ENCODE measurements at places on chromosomes 6 and 20.

GRCh38 chr6:29908710-29909109, 33.6 kb upstream of the HLA-A start:
- no peak for DNase-seq

GRCh38 chr6:37820718-37821079, 1.2 kb downstream of the ZFAND3 start:
- no peak for DNase-seq

DNA sequence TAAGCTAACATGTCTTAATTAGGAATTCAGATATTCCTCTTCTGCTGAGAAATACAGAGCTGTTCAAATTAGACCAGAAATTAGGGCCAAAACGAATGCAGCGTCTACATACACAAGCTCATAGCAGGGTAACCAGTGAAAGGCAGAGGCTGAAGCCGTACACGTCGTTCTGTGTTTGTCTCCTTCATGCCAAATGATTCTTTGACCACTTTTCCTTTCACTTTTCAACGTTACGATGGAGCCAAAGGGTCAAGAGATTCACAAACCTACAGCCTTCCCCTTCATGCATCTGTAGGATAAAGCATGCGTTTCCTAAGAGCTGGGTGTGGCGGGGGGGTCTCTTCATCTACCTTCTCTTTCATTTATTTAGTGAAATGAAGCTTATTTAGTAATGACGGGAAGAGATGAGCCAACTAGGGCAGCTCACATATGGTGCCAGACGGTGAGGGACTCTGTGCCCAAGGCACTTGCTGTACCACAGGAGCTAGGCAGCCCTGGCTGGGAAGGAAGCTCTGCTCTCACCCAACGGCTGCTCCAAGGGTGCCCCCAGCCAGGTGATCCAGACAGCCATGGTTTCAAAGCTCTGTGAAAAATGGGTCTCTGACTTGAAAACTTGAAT, 178.0 kb downstream of the ATXN1 start:
- DNase-seq, result no peak

- peak; percentile 69 for DNase-seq
These were observed 38.8 kb downstream of the SRC start for GRCh38 chr20:37384683-37385174.

DNA sequence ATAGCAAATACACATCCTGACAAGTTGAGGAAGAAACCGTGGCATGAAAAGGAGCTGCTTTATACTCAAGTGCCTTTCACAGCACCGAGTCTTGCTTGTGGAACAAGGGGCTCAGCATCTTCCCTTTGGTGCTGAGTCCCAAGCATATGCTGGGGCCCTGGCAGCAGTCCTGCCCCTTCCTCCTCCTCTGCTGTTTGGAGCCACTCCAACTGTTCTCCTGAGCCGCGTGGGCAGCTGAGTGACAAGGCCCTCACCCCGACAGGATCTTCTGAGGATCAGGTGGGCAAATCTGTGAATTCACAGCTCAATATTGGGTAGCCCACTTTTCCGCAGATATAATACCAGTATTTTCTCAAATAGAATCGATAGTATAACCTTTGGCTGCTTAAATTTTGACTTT, 24.7 kb downstream of the DACT2 start:
- no peak for DNase-seq

GRCh38 chr20:63751471-63752271, 12.1 kb downstream of the SLC2A4RG start:
- peak; percentile 29 for DNase-seq

GRCh38 chr6:11201772-11202512, 30.5 kb downstream of the NEDD9 start:
- no peak for DNase-seq

DNA sequence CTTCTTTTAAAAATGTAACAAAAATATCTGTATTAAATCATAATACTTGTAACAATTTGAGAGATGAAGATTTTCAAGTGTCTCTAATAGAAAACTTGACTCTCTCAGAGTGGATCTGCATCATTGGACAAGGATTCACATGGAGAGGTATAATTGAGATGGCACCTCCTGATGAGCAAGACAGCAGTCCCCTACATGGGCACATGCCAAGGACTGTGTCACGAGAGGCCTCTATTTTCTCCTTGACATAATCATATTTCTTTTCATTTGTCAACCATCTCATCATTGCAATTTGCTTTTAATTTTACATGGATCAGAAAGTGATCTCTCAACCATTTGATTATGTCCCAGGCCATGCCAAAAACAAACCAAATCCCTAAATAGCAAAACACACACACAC, 206.8 kb upstream of the THEMIS start:
- DNase-seq, result no peak

- no peak for DNase-seq
These were observed 236.4 kb upstream of the PRDM1 start for GRCh38 chr6:105849746-105850145.

- DNase-seq, result no peak
These were observed 30.4 kb downstream of the KCNQ2 start for GRCh38 chr20:63442100-63442493.

DNA sequence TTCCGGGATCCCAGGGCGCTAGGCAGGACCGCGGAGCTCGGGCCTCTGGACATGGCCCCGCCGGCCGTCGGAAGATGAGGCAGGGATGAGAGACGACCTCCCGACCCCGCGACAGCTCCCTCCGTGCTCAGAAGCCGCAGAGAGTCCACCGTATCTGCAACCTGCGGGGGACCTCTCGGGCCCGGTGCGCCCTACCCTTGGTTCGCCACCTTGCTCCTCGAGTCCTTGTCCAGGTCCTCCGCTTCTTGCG, 301 bp downstream of the PPP1R3D start:
- DNase-seq, result no peak

DNA sequence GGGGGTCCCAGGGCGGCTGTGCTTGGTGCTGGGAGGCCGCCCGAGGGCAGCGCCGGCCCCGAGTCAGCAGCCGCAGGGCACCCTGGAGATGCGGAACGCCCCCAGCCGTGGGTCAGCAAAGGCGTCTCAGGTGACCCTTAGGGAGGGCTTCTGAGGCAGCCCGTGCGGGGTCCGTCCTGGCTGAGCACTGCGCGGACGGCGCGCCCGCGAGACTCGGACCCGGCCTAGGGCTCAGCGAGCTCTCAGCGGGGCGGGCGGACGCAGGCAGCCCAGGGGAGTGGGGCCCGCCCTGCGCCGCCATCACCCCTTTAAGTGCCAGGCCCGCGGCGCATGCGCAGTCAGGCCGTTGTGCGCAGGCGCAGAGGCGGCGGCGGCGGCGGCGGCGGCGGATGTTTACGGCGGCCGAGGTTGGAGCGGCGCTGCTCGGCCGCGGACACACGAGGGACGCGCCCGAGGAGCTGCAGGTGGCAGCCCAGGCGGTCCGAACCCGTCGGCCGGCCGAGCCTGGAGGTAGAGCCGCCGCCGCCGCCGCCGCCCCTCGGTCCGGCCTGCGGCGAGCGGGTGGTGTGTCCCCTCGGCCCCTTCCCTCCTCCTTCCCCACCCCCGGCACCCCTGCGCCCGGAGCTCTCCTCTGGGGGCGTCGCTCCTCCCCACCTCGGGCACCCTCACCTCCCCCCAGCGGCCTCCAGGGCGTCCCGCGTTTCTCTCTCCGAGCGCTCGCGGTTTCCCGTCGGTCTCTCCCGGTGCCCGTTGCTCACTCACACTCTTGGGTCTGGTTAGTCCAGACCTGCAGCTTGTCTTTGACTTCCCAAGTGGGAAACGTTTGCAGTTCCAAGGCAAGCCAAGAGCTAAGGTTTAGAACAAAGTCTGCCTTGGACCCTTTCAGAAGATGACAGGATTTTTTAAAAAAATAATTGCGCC, at the start of gene PCMTD2:
TSS of gene PCMTD2 (plus strand) at position 388 of the 921 bp plus-strand sequence. CDS start 4,218 bp downstream, outside the sequence.
- DNase-seq, result peak; percentile 94

GRCh38 chr6:112773187-112773586, 426.1 kb downstream of the RFPL4B start:
- no peak for DNase-seq

GRCh38 chr6:25320459-25320858, 41.3 kb downstream of the CARMIL1 start:
- DNase-seq, result no peak

DNA sequence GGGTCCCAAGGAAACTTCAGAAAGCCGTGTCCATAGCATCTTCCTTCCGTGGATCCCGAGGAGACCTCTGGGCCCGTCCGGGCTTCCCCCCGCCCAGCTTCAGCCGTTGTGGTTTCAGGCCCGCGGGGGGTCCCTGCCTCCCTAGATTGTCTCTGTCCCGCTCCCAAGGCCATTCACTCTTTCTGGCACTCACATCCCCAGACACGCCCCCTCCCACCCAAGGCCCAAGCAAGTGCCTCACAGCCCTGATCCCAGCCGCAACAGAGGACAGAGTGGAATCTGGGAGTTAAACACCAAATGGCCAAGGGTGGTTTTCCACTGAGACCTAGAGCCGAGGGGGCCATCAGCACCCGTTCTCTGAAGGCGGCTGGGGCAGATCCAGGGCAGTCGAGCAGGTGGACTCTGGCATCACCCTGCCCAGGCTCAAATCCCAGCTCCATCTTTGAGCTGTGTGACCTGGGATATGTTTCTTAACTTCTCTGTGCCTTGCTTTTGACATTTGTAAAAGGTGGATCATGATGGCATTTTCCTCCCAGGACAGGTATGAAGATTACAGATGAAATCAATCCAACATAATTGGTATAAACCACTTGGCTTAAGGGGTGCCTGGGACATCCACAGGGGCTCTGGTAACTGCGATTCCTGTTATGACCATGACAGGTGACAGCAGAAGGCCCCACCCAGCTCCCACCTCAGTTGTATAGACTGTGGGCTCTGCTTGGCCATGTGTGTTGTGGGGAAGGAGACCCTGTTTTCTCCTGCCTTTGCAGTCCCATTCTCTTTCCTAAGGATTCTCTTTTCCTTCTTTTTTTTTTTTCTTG, 48.1 kb downstream of the CTCFL start:
- no peak for DNase-seq
